ENCODE measurements at places on chromosomes 7 and 10.

DNA sequence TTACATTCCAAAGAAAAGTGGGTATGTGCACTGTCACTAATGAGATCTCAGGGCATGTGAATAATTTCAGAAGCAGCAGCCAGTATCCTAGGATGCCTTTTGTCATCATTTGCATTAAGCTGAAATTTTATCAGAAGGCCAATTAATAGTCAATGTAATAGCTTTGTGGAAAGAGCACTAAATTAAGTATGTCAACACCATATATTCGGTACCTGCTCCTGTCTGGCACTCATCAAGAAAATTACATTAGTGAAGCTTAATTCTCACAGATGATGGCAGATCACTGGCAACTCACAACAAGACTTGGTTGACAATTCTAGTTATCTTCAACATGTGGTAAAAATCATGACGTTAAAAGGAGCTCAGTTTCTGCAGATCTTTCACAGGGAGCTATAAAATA, 271.4 kb downstream of the PARD3 start:
- DNase-seq = no peak

- peak; percentile 56 for DNase-seq
Measured at GRCh38 chr10:1420661-1421362, 316.5 kb downstream of the ADARB2 start.

DNA sequence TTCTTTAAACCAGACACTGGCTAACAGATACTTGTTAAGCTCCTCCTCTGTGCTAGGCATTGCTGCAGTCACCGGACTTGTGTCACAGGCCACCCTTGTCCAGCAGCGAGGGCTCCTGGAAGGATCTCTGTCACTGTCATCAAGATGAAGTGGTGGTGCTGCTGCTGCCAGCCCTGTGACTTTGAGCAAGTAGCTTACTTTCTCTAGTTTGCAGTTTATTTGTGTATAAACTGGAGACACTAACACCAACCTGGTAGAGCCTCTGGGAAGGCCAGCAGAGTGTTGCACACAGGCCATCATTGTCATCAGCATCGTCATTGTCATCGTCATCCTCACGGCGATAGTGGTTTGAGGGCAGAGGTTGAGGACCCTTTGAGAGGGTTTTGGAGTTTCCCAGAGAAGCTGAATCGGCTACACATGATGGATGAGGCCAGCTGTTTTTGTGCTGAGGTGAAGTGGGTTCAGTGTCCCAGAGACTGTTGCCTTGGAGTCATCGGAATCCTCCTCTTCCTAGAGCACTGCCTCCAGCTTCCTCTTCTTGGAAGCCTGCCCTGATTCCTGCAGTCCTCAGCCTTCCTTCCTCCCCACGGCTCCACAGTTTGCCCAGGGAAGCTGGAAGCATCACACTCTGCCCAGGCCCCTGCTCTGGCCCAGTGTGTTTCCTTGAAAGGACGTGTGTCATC, 128.4 kb downstream of the GRK5 start:
- no peak for DNase-seq

- DNase-seq = no peak
Measured at GRCh38 chr7:130133029-130133782, 62.9 kb downstream of the KLHDC10 start.

DNA sequence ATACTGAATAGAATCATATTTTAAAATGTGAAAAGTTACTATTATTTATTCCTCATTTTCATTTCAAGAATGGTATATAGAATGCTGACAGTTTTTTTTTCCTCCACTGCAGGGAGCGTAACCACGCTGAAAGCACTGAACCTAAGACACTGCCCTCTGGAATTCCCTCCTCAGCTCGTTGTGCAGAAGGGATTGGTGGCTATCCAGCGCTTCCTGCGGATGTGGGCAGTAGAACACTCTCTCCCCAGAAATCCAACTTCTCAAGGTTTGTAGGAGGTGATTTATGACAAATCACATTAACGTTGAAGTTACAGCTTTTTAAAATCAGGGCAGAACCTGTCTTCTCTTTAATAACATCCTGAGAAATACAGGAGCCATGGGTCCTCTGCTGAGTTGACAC, 12.4 kb downstream of the LRRC27 start:
- DNase-seq = no peak

GRCh38 chr7:11767148-11767547, 64.8 kb downstream of the THSD7A start:
- DNase-seq = no peak

- no peak for DNase-seq
Measured at GRCh38 chr10:19977097-19977521, 160.9 kb downstream of the PLXDC2 start.

GRCh38 chr7:102024769-102025391, 207.5 kb downstream of the CUX1 start:
- DNase-seq = no peak

DNA sequence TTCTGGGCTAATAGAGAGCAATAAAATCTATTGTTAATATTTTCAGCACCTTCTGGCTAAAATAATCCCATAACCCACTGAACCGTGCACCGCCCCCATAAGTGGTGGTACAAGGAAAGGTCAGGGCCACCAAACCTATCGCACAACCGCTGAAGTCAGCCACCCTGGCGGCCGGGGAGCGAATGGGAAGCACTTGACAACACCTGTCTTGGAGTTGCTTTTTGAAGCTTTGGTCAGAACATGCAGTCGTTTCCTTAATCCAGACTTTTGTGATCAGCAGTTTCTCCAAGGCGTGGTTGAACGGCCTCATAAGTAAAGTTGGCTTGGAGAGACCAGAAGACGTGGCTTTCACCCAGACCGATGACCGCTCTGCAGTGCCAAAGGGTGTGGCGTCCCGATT, 97.4 kb downstream of the DNAJB6 start:
- DNase-seq = no peak

DNA sequence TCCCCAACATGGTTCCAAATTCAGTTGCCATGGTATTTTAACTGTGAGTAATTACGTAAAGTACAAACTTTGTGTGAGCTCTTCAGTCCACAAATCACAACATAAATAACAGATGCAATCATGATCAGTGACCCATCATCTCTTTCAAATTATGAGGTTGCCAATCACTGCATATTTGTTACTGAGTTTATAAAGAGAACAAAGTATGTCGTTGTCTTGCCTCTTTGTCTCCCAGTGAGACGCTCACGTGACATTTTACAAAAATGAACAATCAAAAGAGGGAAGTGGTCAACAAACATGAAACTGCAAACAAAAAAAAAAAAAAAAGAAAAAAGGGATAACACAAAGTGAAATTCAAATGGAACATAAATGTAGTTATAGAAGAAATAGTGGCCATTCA, 122.7 kb upstream of the PDSS1 start:
- DNase-seq = no peak

GRCh38 chr10:124107072-124107471, 13.7 kb upstream of the CHST15 start:
- no peak for DNase-seq

GRCh38 chr7:200704-201103, 8.3 kb downstream of the FAM20C start:
- no peak for DNase-seq

- no peak for DNase-seq
Measured at GRCh38 chr7:26127411-26127810, 24.6 kb upstream of the NFE2L3 start.

GRCh38 chr7:148676291-148676690, 22.4 kb upstream of the CUL1 start:
- DNase-seq = no peak

- DNase-seq = no peak
Measured at GRCh38 chr10:24944512-24945255, 7.7 kb downstream of the PRTFDC1 start.

GRCh38 chr7:28695300-28696295, 262.5 kb downstream of the TRIL start:
- DNase-seq = no peak

- DNase-seq = peak; percentile 93
Measured at GRCh38 chr10:80187465-80188409, 17.6 kb downstream of the ANXA11 start.

- DNase-seq = no peak
Measured at GRCh38 chr10:95401704-95402469, 111.1 kb upstream of the PDLIM1 start.

DNA sequence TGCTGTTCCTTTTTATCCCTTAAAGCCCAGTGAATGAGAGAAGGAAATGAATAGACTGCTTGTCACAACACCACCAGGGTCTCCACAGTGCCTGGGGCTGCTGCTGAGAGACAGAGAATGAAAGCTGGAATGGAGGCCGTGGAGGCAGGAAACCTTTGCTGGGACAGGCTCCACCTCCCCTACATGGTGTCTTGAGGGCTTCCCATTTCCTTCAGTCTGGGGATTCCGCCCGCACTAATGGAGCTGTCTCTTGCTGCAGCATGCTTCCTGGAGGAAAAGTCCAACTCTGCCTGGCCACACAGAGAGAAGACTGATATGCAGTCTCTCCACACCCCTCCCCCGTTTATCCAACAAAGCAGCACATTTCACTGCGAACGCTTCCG, 54.5 kb downstream of the LRRC4 start:
- DNase-seq = no peak

DNA sequence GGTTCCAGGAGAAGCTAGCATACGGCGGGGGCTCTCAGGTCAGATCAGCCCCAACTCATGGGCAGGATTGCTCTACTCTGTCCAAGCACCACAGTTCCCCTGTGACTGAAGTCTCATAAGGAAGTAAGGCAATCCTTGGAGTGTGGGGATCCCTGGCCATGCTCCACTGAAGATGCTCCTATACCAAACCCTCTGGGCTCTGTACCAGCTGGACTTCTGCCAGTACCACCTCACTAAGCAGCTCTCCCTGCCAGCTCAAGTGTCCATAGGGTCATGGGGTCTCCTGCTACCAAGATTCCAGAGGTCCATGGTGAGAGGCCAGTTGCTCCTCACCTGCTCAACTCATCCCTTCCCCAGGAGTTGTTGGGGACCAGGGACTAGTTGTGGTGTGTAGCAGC, 355.7 kb upstream of the STEAP1 start:
- DNase-seq = no peak

- peak; percentile 93 for DNase-seq
Measured at GRCh38 chr10:79331709-79332108, 15.6 kb upstream of the PPIF start.

Measured in CD4-positive, alpha-beta memory T cell (primary cell).